Osteoblast (primary cell): ENCODE measurements at places on chromosomes 7 and 10. TPM values are rescaled to one million over a fixed set of nuclear protein-coding genes. Genes with fewer than 3 reads are reported as not detected.

Gene PTPRE
- 5.9 and 9.0 TPM in 2 replicates for total RNA-seq

Gene NRCAM
- 0.88 and 2.2 TPM in 2 replicates for total RNA-seq

Gene GPR26
- total RNA-seq = not detected in 2 replicates

Gene AP3M1
- 35.8 and 37.7 TPM in 2 replicates for total RNA-seq

Gene C10orf105
- under 0.01 TPM in 1 of 2 replicates, not detected in the other for total RNA-seq

DNA sequence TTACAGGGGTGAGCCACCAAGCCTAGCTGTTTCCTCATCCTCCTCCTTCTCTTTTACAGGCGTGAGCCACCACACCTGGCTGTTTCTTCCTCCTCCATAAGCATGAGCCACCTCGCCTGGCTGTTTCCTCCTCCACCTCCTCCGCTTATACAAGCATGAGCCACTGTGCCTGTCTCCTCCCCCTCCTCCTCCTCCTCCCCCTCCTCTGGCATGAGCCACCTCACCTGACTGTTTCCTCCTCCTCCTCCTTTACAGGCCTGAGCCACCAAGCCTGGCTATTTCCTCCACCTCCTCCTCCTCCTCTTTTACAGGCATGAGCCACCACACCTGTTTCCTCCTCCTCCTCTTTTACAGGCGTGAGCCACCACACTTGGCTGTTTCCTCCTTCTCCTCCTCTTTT lies 49.8 kb upstream of the ZNF479 start:
- no peak for DNase-seq

DNA sequence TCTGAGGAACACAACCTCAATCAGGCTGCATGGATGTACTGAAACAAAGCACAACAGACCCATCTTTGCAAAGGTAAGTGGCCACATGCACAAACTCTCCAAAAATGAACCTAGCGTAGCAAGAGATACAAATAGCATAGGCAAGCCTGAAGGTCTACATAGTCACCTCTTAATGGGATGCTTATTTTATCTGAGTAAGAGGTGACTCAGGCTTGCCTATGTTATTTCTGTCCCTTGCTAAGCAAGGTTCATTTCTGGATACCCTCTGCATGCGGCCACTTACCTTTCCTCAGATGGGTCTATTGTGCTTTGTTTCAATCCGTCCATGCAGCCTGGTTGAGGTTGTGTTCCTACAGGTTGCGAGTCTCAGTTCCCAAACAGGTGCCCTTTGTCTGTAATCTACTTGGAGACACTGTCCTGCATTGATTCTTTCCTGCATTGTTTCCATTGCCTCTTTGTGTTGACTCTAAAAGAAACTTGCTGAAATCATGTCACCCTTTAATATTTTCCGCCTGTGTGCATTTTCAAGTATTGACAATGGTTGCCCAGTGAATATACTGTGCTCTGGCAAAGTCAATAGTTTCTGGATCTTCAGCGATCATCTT lies 291.8 kb upstream of the LYZL1 start:
- DNase-seq = no peak
